HEK293T (cell line): ENCODE measurements at places on chromosomes 1 and 21.

- no peak for DNase-seq
These were observed 78.3 kb downstream of the PGM1 start for GRCh38 chr1:63671514-63671913.

GRCh38 chr1:234851450-234852438 lies 241.8 kb upstream of the IRF2BP2 start:
- no peak for DNase-seq

DNA sequence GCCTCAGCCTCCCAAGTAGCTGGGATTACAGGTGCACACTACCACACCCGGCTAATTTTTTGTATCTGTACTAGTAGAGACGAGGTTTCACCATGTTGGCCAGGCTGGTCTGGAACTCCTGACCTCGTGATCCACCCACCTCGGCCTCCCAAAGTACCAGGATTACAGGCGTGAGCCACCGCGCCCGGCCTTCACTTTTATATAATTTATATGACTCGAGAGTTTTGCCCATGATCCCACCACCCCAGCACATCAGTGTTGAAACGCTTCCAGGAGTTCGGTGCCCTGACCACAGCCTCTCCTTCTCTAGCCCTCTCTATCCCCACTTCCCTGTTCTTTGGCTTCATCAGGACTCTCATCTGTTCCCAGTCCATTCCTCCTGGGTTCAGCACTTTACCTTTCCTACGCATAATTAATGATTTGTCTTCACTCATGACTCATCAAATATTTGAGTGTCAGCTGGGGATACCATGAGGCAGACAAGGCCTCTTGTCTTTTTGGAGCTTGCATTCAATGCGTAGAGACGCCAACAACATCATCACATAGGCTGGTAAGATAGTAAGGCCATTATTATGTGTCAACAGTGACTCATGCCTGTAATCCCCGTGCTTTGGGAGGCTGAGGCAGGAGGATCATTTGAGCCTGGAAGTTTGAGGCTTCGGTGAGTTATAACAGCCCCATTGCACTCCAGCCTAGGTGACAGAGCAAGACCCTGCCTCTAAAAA lies 1.4 kb downstream of the PMF1 start:
- DNase-seq: no peak

DNA sequence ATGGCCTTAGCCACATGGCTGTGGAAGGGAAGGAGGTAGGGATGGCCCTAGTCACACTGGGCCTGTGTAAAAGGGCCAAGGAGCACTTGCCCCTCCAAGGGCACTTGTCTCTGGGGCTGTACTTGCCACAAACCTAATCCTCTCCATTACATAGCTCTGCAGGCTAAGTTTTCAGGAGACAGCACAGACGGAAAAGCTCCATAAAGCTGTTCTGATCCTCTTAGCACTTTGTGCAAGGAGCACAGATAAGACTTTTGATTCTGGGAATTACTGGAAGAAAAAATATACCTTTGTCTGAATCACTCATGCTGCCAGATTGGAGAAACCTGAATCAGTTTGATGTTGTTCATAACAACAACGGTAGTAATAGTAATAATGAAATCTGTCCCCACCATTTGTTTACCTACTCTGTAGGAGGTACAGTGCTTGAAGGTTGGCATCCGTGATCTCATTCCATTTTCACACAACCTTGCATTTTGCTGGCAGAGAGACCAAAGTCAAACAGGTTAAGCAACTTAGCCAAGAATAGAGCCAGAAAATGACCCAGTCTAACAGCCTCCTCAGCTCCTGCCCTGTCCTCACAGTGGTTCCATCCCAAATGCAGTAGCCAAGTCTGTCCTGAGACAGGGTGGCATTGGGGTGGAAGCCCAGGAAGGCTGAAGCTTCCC lies 207.1 kb downstream of the ROR1 start:
- DNase-seq: no peak

GRCh38 chr1:233245191-233245765 lies 50.2 kb downstream of the PCNX2 start:
- DNase-seq: no peak

- no peak for DNase-seq
These were observed 3.4 kb downstream of the RUNX1 start for GRCh38 chr21:35045542-35046262.

- no peak for DNase-seq
These were observed 6.4 kb upstream of the C1orf21 start for GRCh38 chr1:184380468-184380867.

DNA sequence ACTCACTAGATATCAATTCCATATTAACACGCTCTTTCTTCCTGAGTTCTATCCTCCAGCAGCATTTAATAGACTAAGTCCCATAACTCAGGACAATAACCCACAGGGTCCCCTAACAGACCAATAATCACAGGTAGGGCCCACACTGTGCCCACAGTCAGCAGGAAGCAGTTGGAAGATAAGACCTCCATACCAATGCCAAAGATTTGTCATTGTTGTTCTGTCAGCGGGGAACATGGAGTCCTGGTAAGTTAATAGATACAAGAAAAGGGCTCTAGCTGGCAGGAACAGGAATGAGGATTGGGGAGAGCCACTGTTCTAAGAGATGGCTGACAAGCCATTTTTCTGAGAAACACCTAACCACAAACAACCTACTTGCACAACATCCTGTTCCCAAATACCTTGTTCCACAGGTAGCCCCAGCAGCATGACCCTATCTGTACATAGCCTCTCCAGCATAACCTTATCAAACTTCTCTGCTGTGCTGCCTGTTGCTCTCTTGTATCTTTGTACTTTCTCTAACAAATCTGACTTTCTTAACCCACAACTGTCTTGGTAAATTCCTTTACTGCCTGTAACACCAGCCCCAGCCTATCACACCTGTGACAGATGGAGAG lies 142.0 kb upstream of the KCNJ15 start:
- no peak for DNase-seq

DNA sequence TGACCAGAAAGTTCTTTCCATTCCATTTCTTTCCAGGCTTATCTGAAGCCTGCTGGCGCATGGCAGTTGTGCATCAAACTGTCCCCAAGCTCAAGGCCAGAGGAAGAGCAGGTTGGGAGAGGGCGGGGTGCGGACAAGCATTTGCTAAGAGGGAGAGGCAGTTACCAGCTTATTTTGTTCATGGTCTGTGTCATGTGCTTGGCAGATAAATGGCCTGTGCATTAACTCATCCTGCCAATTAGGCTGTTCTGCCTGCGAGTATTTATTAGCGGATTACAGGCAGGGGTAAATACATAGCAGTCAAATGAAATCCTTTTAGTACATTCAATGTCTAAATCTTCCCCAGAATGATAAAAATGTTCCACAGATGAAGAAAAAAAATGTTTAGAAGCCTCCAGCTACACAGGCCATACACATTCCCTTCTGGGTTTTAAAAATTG lies 48.9 kb upstream of the B3GALNT2 start:
- no peak for DNase-seq

DNA sequence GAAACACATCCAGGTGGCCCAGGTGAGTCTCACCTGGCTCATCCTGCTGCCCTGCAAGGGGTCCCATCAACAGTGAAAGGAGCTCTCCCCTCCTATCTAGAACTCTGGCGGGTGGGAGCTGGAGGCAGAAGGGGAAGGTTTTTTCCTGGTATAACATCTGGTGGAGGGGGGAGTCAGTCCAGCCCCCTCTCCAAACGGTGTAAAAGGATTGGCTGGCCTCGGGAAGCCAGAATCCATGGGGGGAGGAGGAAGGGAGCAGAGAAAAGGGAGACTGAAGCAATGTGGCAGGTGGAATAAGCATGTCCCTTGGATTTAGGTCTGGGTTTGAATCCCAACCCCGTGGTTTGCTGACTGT lies 1.2 kb upstream of the CAMK2N1 start:
- DNase-seq: no peak

DNA sequence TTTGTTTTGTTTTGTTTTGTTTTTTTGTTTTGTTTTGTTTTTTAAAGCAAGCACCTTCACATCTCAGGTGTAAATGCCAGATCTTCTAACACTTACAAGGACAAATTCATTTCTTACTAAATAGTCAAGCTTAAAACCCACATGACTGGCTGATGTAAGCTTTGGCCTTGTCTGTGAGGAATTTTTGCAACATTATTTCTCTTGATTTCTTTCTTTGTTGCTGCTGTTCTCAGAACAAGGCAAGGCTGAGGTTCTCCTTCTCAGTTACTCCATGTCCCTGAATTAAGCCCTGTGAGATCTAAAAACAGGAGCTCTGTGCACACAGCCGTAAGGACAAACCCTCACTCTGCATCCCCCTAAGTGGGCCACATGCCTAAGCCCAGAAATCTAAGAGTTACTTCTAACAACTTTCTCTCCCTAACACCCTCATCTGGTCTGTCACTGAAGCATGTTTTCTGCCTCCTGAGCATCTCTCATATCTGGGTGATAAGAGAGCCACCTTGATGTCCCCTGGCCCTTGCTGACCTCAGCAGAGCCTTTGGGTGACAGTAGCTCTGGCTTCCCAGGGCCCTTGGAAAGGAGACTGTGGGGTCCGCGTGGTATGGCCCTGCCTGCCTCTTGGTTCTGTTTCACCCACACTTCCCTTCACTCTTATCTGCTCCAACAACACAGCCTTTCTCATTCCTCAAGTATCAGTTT lies 81.2 kb upstream of the HOOK1 start:
- no peak for DNase-seq

GRCh38 chr1:224092601-224093000 lies 21.3 kb upstream of the FBXO28 start:
- DNase-seq: no peak

DNA sequence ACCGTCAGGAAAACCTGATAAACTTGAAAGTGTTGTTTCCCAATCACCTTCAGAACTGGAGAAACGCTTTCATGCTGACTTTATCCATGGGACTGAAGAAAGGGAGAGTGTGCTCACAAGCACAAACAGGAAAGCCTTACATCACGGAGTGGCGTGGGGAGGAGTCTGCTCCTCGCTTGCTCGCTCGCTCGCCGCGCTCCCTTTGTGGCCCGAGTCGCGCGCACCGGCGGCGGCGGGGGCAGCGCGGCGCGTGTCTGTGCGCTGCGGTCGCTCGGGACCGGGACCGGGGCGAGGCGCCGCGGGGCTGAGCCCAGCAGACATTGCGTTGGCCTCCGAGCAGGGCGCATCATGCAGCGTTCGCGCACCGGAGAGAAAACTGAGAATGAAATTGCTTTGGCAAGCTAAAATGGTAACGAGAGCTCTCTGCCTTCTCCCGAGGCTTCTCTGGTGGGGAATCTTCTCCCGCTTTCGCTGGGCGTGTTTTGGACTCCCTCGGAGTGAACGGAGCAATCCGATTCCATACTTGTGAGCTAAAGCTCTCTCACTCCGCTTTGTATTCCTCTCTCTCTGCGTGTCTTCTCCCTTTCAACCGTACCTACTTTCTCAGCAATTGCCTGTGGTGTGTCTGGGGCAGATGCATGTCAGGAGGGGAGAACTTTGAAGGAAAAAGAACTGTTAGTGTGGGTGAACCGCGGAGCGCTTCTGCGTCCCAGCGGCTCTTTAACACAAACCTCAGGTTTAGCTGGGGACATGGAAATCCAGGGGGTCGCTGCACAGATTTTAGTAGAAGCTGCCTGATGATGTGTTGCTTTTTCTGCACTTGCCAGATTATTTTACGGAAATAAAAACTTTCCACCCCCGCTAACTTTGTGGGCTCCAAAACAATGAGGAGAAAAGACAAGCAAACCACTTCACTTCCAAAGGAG lies at the start of gene RGL1:
RGL1 (plus strand) TSS at position 205 of the 926 bp plus-strand sequence; CDS start at position 383, 178 bp downstream.
- DNase-seq: peak; percentile 69

GRCh38 chr1:14741532-14741931 lies 143.0 kb downstream of the KAZN start:
- DNase-seq: no peak

DNA sequence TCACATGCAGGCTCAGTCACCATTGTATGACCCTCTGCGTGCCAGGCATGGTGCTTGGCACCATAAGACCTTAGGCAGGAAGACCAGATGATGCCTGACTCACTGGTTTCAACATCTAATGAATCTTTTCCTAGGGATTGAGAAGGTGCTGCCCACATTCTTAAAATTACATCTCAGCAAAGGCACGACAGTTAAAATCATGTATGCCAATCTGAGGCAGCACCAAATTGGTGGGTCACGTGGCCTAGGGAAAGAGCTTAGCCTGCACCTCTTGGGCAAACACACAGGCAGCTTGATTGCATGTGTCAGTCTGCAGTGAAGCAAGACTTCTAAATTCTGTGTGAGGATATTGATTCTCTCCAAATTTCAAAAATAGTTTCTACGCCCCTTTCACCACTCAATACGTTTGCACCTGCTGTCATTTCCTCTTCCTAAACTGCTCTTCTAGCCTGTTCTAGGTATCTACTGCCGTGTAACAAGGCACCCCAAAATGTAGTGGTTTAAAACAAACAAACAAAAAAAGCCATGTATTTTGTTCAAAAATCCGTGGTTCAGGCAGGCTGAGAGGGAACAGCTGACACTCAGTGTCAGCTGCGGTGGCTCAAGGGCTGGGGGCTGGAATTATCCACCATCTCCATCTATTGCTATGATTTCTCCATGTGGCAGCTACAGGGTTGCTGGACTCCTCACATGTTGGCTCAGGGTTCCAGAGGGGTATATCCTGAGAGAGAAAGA lies 160.2 kb upstream of the FGGY start:
- DNase-seq: no peak

DNA sequence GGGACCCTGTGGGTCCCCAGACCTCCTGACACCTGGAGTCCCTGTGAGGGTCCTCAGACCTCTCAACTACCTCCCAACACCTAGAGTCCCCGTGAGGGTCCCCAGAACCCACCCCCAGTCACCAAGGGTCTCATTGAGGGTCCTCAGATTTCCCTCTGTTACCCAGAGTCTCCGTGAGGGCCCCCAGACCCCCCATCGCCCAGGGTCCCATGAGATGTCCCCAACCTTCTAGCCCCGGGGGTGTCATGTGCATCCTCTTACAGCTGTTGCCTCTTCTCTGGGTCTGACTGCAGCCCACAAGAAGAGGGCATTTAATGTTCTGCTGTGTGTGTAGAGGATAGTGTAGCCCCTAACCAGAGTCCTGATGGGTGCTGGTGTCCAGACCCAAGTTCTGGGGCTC lies 2.0 kb upstream of the GJC2 start:
- no peak for DNase-seq

- DNase-seq: no peak
These were observed 36.5 kb downstream of the YY1AP1 start for GRCh38 chr1:155651861-155652661.

DNA sequence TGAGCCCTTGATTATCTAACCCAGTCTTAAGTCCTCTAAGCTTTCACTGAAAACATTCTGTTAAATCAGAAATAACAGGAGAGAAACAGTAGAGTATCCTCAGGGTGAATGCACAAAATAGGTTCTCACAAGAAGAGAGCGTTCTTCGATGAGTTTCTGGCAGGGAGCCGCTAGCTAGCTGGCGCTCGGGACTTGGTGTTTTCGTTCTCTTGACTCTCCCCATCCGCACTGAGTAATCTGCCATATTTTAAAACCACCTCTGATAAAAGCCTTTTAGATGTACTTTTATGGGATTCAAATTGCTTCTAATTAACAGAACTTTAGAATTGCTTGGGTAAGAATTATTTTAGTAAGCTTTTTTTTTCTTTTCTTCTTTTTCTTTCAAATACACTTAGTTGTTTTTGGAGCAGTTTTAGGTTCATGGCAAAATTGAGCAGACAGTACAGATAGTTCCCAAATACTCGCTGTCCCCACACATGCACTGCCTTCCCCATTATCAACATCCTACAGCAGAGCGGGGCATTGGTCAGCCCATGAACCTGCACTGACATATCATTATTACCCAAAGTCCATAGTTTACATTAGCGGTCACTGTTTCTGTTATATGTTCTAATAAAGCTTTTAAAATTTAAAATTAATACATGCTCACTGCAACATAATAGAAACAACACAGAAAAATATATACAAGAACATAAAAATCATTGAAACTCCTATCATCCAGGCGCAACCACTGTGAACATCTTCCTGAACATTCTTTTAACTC lies 35.4 kb downstream of the PRDM2 start:
- no peak for DNase-seq

- DNase-seq: no peak
These were observed 342.4 kb downstream of the USP25 start for GRCh38 chr21:16072221-16072620.

- DNase-seq: no peak
These were observed 56.0 kb upstream of the C1orf21 start for GRCh38 chr1:184330875-184331274.
